ENCODE measurements at places on chromosomes 5 and 9.

DNA sequence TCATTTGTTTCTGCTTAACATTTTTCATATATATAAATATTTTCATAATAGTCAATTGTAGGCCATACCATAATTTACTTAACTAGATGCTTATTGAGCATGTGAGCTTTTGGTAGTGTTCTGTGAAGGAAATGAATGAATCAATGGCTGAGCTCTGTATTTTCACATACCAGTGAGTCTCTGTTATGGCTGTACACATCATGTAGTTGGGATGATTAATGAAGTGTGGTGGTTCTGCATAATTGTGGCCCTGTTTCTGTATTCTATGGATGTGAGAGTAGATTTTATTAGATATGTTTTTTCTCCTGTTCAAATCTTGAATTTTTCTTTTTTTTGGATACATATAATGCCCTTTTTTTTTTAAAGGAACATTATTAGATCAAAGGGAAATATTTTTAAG is 56.2 kb downstream of the CTNNA1 start:
- no peak for DNase-seq

- no peak for DNase-seq
These were observed 56.0 kb downstream of the NIPAL4 start for GRCh38 chr5:157516006-157516405.

DNA sequence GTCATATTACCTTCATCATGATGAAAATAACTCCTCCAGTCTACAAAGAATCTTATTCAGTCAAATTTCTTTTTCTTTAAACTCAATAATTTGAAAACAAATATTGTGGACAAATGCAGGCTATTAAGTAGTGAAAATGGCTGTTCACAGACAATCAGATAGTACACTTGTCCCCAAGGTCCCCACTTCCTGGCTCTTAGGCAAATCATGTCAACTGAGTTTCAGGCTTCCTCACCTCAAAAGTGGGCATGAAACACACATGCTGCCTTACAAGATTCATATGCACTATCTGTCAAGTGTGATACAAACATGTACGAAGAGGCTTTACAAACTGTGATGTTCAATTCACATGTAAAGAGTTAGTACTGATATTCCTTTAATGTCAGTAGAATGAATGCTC is 385.2 kb upstream of the SEMA6A start:
- no peak for DNase-seq

- DNase-seq, result no peak
These were observed 227.2 kb downstream of the RAB3C start for GRCh38 chr5:58810086-58810485.

GRCh38 chr5:176614805-176615478 is 5.0 kb upstream of the GPRIN1 start:
- no peak for DNase-seq

- no peak for DNase-seq
These were observed 33.2 kb upstream of the GOLPH3 start for GRCh38 chr5:32207355-32207634.

GRCh38 chr9:116450378-116451139 is 236.5 kb upstream of the TRIM32 start:
- DNase-seq, result no peak

DNA sequence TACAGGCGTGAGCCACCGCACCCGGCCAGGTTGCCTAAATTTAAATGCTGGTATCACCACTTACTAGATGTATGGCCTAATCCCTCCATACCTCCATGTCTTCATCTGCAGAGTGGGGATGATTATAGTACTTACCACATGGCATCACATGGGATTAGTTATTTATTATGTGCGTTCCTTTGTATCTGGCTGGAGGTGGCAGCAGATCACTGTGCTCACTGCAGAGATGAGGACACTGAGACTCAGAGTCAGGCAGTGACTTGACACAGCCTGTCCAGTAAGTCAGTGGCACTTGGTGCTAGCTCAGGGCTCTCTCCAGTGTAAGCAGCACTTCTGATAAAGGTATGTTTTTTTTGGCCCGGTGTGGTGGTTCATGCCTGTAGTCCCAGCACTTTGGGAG is 38.4 kb upstream of the HAND1 start:
- DNase-seq, result no peak

GRCh38 chr5:73728493-73729273 is 102.7 kb downstream of the ARHGEF28 start:
- DNase-seq, result no peak
